ENCODE measurements at places on chromosomes 13 and 19.

DNA sequence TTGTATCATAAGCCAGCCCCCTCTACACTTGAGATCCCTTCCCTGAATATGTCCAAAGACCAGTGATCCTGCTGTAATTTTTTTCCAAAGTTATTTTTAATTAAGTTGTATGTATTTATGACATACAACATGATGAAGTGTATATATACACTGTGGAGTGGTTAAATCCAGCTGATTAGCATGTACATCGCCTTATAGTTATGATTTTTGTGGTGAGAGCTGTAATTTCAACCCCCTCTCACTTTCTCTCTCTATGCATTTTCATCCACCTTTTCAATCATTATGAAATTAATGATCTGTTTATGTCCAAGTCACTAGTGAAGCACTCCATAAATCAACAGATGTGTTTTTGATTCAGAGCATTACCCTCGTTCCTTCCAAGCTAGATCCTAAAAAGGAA is 85.3 kb downstream of the KCTD12 start:
- no peak for DNase-seq

GRCh38 chr13:27359199-27359821 is 65.1 kb upstream of the GTF3A start:
- no peak for DNase-seq

- no peak for DNase-seq
Measured at GRCh38 chr13:95300625-95301182, 547 bp downstream of the ABCC4 start.

DNA sequence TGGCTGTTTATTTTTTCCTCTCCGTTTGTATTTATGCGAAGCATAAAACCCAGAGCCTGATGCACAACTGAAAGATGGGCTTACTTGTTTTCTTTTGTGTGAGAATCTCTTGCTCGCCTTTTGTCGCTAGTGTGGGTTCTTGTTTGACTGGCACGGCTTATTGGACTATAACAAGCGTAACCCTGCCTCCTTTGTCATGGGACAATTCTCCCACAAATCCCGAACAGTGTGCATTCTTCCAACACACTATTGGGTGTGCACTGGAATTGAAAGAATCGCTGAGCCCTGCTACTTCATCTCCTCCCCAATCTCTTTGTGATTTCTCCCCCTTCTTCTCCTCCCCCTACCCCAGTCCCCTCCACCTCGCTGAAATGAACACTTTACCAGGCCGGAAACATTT is 110.8 kb downstream of the ZIC5 start:
- no peak for DNase-seq

GRCh38 chr13:74409551-74409950 is 275.3 kb upstream of the KLF12 start:
- no peak for DNase-seq
